ENCODE measurements at places on chromosomes 2 and 18.

- no peak for DNase-seq
Observed at GRCh38 chr2:83368916-83369315, 1090.2 kb downstream of the SUCLG1 start.

DNA sequence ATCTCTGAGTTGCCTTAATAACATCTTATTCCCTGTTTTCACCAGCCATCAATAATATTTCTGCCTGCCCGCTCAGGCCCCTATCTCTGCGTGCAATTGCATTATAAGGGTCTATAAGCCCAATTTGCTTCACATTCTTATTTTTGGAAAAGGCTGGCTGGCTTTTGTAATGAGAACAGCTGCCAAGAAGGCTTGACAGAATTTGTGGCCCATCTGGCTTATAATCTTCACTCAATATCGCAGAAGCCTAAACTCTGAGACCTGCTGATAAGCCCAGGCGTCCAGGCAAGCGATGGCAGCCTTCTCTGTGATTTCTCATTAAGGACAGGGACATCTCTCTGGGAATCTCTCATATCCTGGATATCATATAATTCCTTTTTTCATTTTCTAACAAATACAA lies 1618.6 kb upstream of the CELF4 start:
- no peak for DNase-seq

GRCh38 chr18:9741793-9742523 lies 33.9 kb downstream of the RAB31 start:
- no peak for DNase-seq

GRCh38 chr2:204012072-204012653 lies 75.6 kb downstream of the ICOS start:
- no peak for DNase-seq

GRCh38 chr2:47645246-47645645 lies 137.7 kb upstream of the MSH6 start:
- DNase-seq, result no peak

DNA sequence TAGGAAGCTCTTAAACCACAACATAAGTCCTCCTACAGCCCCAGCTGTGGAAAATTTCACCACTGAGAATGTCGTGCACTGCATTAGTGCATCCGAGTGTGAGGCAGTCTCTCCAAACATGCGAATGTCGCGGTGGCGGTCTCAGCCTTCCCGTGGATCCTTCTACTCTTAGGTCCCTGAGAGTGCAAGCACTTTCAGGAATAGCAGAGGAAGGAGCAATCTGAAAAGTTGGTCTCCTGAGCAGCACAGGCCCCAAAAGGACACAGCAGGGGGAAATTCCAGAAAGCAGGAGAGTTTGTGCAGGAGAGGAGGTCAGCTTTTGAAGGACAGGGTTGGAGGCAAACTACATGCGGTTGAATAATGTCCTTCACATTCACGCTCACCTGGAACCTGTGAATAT lies 440.5 kb upstream of the SMIM21 start:
- no peak for DNase-seq

- DNase-seq, result no peak
Observed at GRCh38 chr2:120447127-120447785, 101.3 kb downstream of the INHBB start.

DNA sequence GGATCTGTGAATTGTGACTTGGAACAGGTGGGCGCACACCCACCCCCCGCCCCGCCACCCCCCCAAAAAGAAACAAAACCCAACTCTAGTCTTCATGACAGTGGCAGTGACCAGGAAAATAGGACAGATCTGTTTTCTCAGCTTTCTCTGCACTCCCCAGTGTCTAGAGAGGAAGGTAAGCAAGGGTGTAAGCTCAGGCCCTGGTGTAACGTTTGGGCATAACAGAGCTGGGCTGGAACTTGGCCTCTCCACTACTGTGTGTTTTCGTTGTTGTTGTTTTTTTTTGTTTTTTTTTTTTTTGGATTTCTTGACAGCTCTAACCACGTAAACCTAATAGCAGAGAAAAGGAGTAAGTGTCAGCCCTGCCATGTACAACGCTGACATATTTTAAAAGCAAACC lies 1160.8 kb downstream of the DPP10 start:
- DNase-seq, result no peak

DNA sequence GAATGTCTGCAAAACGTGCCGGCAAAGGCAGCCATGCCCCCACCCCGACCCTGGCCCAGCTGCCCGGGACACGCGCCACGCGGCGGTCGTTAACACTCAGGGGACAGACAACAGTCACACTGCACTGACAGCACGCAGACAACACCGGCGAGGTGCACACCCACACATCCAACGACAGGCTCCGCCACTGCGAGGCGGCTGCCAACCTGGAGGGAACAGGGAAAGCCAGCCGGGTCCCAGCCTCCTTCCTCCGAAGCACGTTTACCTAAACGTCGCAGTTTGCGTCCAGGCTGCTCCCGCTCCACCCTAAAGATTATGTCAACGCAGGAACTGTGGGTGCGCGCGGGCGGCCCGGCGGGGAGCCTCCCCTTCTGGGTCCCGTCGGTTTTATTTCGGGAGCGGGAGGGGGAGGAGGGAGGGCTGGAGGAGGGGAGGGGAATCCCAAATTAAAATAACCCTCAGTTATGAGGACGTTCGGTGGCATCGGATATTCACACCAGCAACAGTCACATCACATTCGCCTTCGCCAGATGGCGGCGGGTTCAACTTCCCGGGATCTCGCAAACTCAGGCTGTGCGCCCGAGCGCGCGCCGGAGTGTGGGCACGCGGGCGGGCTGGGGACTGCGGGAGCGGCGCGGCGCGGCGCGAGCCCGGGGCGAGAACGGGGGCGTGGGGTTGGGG lies 644 bp downstream of the PTGR3 start:
- peak; percentile 78 for DNase-seq

DNA sequence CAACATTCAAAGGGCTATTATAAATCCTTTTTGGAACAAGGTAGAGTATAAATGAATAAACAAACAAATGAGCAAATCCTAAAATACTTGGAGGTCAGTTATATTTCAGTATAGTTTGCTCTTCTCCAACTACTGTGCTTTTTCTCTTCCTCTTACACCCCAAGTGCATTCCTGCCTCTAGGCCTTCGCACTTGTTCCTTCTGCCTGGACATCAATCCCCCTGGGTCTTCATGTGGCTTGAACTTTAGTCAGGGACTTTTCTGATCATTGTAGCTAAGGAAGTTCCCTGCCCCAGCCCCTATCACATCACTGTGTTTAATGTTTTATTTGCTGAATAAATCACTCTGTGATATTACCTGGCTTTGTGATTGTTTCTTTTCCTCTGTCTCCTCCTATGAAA lies 418.2 kb upstream of the HNRNPA3 start:
- no peak for DNase-seq

DNA sequence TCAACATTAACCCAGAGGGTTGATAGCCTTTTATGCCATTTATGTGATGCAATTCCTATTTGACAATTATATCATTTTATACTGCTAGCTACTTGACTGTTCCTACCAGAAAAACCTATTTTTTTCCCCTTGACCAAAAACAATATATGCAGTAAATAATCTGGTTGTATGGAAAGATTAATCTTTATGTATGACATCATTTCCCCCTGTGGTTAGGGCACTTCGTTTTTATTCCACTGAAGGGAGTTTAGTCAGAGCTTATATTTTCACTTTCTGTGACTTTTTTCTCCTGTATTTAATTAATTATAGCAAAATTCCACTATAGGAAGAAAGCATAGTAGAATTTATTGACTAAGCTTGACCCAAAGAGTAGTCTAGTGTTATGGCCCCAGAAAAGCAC lies 107.6 kb downstream of the HAUS1 start:
- no peak for DNase-seq

- no peak for DNase-seq
Observed at GRCh38 chr18:23151414-23152099, 16.3 kb downstream of the CABLES1 start.

- DNase-seq, result peak; percentile 63
Observed at GRCh38 chr18:35478520-35479435, 19.0 kb downstream of the INO80C start.

DNA sequence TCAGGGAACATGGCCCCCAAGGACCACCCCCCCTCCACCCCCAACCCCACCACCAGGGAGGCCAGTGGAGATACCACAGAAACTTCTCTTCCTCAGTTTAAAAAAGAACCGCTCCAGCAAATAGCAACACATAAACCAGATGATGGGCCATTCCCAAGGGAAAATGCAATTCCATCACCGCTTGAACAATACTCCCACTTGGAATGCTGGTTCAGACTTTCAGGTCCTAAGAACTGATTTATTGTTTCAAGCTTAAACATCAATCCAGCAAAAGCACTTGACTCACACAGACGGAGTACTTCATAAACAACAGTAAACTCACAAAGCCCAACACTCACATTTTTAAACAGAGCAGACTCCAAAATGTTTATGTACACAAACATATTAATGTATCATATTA lies 6.9 kb downstream of the HDAC4 start:
- DNase-seq, result no peak

DNA sequence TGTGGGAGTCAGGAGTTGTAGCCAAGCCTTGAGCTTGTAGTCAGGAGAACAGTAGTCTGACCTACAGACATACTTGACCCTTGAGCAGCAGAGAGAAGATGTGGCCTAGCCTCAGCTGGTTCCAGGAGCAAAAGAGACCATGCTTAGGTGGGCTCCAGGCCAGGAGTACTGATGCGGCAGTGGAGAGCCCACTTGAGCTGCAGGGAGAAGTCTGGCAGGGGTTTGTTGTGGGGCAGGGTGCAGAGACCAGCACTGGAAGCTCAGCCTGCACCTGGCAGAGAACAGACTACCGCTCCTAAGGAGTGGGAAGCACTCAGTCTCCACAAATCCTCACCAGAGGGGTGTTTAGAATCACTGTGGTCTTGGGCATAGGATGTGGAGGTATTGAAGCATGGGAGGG lies 197.9 kb downstream of the TPGS2 start:
- no peak for DNase-seq

- no peak for DNase-seq
Observed at GRCh38 chr18:2540575-2540974, 30.7 kb downstream of the METTL4 start.

DNA sequence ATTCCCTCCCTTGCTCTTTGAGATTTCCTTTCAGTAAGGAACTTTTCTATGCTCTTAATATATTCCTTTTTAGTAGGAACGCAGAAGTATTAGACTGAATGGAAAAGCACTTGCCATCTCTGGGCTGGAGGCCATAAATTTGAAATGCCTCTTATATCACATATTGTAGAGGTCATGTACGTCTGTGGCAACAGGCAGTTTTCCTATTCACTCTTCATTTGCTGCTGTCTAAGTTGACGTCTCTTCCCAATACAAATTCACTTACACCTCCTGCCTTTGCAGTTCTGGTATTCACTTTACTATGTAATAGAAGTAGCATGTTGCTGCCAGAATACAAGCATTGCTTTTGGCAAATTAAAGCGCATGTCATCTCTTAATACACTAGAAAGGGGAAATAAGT lies 34.7 kb downstream of the MGAT4A start:
- no peak for DNase-seq

DNA sequence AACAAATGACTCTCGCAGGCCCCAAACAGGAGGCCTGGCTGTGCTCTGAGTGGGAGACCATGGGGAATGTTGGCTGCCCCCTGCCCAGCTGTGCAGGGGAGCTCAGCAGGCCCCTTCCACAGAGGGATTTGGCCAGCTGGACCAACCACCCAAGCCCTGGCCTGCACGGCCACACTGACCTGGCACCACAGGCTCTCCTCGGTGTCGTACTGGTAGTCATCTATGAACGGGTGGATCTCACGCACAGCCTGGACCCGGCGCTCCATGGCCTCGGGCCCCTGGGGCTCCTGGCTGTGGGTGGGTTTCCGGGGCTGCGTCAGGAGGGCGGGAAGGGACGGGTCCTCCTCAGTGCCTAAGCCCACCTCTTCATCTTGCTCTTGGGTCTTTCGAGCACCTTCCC lies 74.5 kb downstream of the POLR1A start:
- DNase-seq, result no peak

DNA sequence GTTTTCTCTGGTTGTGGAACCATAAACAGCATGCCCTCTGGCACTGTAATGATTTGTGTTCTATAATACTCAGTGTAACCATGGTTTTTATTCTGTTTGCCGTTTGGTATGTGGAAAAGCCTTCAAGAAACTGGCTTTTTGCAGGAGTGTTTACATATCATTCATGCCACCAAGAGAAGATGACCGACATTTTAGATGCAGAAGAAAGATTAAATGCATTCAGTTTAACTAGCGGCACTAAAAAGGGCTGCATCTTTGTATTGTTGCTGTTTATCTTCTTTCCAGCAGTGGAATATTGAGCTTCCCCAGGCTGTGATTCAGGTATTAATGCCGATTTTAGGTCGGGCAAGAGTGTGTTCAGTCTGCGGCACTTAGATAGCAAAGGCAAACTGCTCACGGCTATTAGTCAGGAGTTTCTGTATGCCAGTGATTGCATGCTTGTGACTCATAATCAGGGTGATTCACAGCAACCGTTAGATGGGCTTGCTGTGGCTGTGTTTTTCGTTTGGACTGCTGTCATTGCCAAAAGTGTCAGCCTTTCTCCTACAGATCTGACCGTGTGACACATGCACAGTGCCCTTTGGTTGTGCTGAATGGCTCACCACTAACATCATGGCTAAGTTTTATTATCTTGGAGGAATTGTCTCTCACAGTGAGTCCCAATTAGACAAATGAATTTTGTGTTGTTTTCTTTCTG lies 479.7 kb downstream of the PARD3B start:
- DNase-seq, result peak; percentile 52

DNA sequence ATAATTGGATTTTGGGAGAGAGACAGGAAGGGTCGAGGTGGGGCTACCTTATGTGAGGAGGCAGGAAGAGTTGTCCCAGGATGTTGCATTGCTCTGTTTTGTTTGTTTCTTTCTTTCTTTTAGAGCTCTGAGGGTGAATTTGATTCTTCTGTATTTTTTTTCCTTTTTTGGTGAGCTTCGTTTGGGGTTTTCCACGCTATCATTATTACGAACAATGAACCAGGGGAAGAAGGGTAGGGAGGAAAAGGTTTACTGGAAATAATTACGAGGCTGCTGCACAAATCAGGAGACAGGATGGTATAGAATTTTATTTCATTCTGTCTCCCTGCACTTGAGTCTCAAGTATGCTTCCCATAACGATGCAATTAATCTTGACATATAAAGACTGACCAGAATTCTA lies 51.4 kb upstream of the ZNF516 start:
- no peak for DNase-seq

GRCh38 chr2:223050900-223051504 lies 988 bp upstream of the KCNE4 start:
- no peak for DNase-seq

GRCh38 chr2:129354631-129355030 lies 624.8 kb upstream of the RAB6C start:
- no peak for DNase-seq

DNA sequence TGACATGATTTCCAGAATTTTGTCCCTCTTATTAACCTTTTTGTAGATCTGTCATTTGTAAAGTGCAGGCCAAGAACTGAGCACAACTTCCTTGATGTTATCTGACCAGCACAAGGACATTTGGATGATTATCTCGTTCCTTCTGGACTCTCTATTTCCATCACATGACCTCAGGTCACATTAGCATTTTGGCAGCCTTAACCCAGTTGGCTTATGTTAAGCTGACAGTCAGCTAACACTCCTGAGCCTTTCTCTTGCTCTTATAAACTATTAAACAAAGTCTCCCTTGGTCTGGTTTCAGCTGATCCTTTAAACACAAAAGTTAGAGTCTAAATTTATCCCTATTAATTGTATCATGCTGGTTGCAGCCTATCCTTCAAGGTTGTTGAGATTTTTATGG lies 167.2 kb upstream of the RBBP8 start:
- DNase-seq, result no peak

- peak; percentile 58 for DNase-seq
Observed at GRCh38 chr2:209771474-209772289, at the start of gene UNC80. UNC80 (plus strand) TSS chr2:209771832; CDS start chr2:209772073, 241 bp downstream.

- no peak for DNase-seq
Observed at GRCh38 chr2:40363631-40364030, 88.3 kb downstream of the SLC8A1 start.

- no peak for DNase-seq
Observed at GRCh38 chr2:211611061-211611518, 927.5 kb downstream of the ERBB4 start.

Data from activated CD8-positive, alpha-beta memory T cell treated with anti-CD3 and anti-CD28 coated beads, Interleukin-2, amount 50 U/mL, for 48 hours (primary cell).